ENCODE measurements at places on chromosomes 12 and 14. TPM values are rescaled to one million over a fixed set of nuclear protein-coding genes. Genes with fewer than 3 reads are reported as not detected.

The CFAP54 gene
- 3.4 TPM for total RNA-seq

The PRICKLE1 gene
- 2.6 TPM for total RNA-seq

The CCDC177 gene
- total RNA-seq = not detected

The RASSF9 gene
- 2.3 TPM for total RNA-seq

The CCDC198 gene
- total RNA-seq = not detected

The NOVA1 gene
- 7.8 TPM for total RNA-seq

The TEX22 gene
- total RNA-seq = 0.36 TPM

The SLC8A3 gene
- total RNA-seq = not detected

The KRT7 gene
- total RNA-seq = 17.0 TPM
